ENCODE measurements at places on chromosomes 11 and 22.

DNA sequence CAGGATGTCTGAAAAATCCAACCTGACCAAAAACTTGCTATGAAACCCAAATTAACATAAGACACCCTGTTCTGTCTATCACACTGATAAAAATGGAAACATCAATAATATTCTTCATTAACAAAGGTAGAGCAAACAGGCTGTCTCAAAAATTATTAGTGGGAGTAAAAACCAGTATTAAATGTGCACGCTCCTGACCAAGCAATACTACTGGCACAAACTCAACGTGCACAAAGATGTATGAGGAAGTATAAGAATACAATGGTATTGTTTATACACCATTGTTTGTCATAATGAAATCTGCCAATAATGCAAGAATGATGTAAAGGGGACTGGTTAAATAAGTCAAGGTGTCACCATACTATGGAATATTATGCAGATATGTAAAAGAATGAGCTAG is 288.5 kb downstream of the MN1 start:
- no peak for DNase-seq

GRCh38 chr11:119750056-119750455 is 21.1 kb upstream of the NECTIN1 start:
- DNase-seq: no peak

GRCh38 chr11:68913188-68913587 is 9.5 kb downstream of the IGHMBP2 start:
- DNase-seq: no peak

- no peak for DNase-seq
Observed at GRCh38 chr11:55732936-55733335, 40.3 kb upstream of the OR5D13 start.

GRCh38 chr22:31958625-31959239 is 14.4 kb downstream of the YWHAH start:
- DNase-seq: no peak

DNA sequence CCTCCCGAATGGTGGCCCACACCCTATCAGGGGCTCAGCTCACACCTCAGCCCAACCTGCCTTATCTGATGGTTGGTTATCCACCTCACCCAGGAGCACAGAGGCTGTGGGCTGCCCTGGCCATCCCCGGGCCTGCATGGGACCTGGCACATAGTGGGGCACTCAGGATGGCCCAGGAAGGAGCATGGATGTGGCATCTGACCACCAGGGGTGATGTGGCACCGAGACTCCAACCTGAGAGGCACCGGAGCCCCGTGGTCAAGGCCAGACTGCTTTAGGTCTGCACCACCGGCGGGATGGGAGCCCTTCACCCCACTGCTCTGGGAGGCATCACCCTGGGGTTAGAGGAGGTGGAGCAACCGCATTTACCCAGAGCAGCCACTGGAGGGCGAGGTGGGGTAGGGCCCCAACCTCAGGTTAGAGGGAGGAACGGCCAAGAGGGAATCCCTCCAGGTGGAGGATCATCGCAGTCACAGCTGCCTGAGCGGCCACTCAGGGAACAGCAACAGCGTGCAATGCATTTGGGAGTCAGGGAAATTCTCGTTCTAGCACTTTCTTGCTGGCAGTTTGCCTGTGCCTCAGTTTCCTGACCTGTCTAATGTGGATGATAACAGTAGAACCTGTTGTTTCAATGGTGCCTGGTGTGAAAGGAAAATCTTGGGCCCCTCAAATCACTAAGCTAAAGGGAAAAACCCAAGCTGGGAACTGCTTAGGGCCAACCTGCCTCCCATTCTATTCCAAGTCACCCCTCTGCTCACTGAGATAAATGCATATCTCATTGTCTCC is 52.9 kb upstream of the CARS1 start:
- no peak for DNase-seq

DNA sequence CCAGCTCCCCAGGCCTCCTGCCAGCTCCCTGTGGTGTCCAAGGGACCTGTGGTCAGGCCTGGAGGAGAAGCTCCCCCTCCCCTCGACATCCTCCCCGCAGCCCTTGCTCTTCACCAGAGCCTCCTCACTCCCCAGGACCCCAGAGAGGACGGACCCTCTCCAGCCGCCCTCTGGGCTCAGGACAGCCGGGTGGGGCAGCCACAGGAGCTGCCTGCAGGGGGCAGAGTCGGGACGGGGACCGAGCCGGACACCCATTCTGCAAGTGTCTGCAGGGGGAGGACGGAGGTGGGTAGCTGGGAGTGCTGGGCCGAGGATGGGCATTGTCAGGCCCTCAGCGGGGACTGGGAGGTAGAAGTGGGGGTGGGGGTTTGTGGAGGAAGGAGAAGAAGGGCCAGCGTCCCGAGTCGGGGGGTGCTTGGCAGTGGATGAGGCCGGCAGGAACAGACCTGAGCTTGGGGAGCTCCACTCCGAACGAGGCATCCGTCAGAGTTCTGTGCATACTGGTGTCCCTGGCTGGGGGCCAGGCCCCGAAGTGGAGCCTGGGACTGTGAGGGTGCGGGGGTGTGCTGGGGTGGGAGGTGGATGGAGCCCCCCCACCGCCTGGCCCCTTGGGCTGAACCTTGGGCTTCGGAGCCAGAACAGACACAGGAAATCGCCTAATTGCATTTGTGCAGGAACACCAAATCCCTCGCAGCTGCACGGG is 15.2 kb downstream of the PRR33 start:
- DNase-seq: no peak

All from Caki2 (cell line).